ENCODE measurements at places on chromosomes 1 and 21. TPM values are rescaled to one million over a fixed set of nuclear protein-coding genes. Genes with fewer than 3 reads are reported as not detected.
A peak's percentile ranks its signal among the peaks of the same experiment; 100 is the strongest.

DNA sequence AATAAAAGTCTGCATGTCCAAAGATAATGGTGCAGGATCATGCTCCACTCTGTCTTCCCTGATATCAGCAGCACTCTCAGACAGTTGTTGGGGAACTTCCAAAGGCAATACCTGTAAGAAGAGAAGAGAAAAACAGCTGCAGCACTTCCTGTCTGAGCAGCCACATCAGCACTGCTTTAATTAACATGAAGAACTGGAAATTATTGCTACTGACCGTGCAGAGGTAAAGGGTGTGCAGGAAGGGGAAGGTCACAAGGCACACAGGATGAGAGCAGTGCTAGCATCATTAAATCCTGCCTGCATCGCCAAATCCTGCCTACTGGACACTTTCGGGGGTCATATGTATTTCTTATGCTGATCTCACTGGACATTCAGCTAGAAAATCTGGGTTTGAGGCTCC is 379.0 kb downstream of the LMX1A start:
- H3K27ac ChIP-seq = no peak overlapping the region
- H3K4me1 ChIP-seq = no peaks in the 10 kb centered on the region
- no peak for DNase-seq
- no peaks in the 10 kb centered on the region for H3K36me3 ChIP-seq

DNA sequence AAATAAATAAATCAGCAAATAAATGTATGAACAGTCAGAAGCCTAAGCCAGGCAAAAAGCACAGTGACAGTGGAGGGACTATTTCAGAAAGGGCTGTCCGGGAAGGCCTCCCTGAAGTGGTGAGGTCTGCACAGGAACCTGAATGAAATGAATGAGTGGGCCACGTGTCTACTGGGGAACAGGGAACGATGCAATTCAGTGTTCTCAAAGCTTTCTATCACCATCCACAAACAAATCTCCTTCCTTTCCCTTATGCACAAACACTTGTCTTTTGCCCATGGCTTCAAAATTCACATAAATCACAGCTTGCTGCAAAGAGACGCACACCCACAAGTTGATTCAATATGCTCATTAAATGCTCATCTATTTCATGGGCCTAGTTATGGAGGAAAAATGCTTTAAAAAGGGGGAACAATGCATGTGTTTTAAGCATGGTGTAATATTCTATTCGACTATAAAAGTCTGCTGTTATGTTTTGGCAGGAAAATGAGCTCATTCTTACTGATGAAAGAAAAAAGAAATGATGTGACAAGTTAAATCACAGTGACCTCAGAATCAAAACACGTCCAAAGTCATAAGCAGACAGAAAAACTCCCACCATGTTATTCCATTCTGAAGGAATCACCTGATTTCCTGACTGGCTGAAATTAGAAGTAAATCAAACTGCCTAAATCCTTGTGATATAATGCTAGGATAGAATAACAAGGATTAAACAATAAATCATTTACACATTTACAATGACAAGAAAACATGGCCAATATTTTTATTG is 21.6 kb downstream of the URB1 start:
- H3K27me3 ChIP-seq = no peaks in the 10 kb centered on the region
- H3K27ac ChIP-seq = peak overlapping the region; percentile 84
- peaks cover 26% of the 10 kb centered on the region for H3K4me1 ChIP-seq
- H3K36me3 ChIP-seq = peaks cover 79% of the 10 kb centered on the region
- peak; percentile 44 for DNase-seq

Gene SEC16B
- total RNA-seq = 2.9 TPM

- H3K4me1 ChIP-seq = peaks cover 21% of the 10 kb centered on the region
- peak; percentile 94 for DNase-seq
- peak overlapping the region; percentile 69 for H3K27ac ChIP-seq
- H3K27me3 ChIP-seq = no peaks in the 10 kb centered on the region
Measured at GRCh38 chr21:44881198-44881872, 7.8 kb upstream of the PTTG1IP start.

- H3K4me1 ChIP-seq = no peaks in the 10 kb centered on the region
- no peak overlapping the region for H3K4me3 ChIP-seq
- no peak for DNase-seq
- H3K36me3 ChIP-seq = no peaks in the 10 kb centered on the region
- H3K27me3 ChIP-seq = no peaks in the 10 kb centered on the region
Measured at GRCh38 chr1:207179036-207179435, 75.0 kb downstream of the C4BPA start.

DNA sequence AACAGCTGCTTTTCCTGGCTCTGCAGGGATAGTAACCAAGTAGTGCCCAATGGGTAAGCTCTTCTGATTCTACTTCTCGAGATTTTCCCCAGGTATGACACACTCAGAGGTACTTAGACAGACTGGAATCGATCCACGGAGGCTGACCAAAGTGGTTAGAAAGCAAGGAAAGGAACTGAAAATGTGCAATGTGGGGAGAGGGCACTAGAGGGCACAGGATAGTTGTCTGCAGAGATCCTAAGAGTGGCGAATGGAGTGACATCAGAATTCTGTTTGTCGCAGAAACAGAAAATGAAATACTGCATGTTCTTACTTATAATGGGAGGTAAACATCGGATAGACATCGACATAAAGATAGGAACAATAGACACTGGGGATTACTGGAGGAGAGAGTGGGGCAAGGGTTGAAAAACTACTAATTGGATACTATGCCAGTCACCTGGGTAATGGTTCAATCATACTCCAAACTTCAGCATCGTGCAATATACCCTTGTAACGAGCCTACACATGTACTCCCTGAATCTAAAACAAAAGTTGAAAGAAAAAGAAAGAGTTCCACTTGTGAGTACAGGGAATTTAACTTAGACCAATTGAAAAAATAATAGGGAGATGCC is 23.3 kb downstream of the CYP2J2 start:
- H3K4me1 ChIP-seq = no peaks in the 10 kb centered on the region
- no peaks in the 10 kb centered on the region for H3K27me3 ChIP-seq
- no peak overlapping the region for H3K4me3 ChIP-seq
- no peak overlapping the region for H3K27ac ChIP-seq
- H3K36me3 ChIP-seq = no peaks in the 10 kb centered on the region
- DNase-seq = peak; percentile 74

Gene OR2L2
- total RNA-seq = under 0.01 TPM
